H1 (cell line): ENCODE measurements at places on chromosomes 6 and 20. TPM values are rescaled to one million over a fixed set of nuclear protein-coding genes. Genes with fewer than 3 reads are reported as not detected.

DNA sequence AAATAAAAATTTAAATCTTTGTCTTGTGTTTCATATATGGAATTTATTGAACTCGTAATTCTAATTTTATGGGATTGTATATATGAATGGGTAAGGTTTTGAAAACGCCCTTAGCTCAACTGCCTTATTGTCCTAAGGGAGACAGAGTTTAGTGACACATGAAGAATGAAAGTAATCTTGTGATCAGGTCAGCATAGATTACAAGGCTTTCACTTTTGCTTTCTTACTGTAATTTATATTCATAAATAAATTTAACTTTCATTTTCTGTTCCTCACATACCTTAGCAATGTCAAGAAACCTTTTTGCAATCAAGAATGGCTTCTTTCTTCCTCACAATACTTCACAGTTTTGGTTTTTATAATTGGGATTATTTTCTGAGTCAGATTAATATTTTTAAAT, 14.4 kb downstream of the KPNA5 start:
- no peak for DNase-seq

DNA sequence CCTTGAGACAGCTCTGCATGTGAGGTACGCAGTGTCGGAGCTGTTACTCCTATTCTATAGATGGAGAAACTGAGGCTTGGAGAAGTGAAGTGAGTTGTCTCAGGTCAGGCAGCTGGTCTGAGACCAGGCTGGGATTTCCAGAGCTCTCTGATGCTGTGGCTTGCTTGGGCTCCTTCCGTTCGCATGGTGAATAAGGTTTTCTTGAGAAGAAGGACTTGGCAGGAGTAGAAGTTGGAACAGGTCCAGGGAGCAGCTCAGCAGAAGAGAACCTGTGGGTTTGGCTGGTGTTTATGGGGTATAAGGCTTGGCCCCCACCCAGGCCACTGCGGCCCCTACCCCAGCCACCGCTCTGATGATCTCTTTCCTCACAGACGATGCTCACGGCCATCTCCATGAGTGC, 7.4 kb downstream of the SLC12A5 start:
- no peak for DNase-seq

- DNase-seq, result no peak
These were observed 12.5 kb downstream of the NELFCD start for GRCh38 chr20:58993332-58994248.

GRCh38 chr6:5484692-5485091, 223.4 kb downstream of the FARS2 start:
- no peak for DNase-seq

DNA sequence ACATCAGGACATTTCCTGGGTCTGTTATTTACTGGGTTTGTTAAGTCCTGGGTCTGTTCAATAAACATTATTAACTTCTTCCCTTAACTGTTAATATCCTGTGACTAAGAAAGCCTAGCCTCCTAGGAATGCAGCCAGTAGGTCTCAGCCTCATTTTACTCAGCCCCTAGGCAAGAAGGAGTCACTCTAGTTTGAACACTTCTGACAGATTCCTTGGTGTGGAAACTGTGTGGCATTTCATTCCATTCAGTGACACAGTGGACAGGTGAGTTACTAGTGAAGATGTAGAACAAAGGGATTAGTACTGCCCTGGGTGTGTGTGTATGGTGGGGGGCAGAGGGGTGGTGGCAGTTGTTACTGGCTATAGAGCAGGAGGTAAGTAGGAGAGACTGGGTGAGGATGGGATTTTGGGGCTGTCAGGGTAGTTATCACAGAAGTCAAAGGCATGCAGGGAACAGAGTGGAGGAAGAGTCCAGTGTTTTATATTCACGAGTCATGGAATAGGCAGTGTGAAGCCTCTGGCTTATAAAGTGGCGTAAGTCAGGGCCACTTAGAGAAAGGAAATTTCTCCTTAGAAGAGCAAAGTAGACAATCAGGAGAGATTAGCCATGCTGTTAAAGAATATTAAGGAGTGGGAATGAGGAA, 28.4 kb downstream of the RNF182 start:
- no peak for DNase-seq

DNA sequence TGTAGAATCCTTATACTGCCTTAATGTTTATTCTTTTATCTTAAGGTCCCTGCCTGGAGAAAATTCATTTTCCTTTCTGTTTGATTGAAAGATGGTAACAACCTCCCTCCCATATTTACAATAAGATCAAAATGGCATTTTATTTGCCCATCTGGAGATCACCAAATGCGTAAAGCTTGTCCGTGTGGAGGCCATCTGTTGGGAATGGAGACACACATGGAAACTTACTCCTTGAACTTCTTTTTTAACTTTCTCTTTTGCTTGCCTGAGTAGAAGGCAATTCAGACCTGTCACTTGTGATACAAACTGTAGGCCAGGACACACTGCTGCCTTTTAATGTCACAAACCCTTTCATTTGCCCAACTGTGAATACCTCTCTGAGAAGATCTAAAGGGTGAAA, 144.8 kb upstream of the CEP162 start:
- DNase-seq, result no peak

- DNase-seq, result no peak
These were observed 135.6 kb downstream of the TFAP2C start for GRCh38 chr20:56764671-56765070.

DNA sequence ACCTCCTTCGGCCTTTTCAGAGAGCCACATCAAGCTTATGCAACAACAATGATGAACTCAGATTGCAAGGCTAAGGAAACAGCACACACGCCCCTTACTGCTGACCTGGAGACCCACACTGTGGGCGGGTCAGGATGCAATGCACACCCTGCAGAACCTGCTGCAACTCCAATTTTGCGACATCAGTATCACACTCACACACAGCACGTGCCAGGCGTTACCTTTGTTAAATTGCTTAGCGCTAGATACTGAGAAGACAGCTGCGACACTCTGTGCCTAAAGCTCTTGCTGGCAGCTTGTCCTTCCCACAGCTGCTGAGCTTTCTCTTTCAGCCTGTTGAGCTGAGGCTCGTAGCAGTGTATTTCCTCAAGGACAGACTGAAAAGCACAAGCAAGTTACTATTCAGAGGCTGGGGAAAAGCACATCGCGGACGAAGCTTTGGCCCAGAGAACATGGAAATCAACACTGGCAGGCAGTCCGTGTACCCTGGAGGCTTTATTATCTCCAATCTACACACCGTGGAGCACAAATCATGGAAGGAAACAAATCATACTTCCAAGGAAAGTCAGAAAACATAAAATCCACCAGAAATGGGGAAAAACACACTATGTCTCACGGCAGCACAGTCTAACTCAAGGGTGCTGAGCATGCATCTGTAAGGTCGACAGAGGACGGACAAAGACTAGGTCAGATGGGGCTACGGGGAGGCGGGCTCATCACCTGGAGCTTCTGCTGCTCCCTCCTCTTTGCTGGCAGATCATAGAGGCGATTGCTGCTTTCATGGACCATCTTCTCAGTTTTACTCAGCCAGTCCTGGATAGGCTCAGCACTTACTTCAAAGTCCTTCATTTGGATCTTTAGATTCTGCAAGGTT, 268.2 kb downstream of the SYNE1 start:
- no peak for DNase-seq

DNA sequence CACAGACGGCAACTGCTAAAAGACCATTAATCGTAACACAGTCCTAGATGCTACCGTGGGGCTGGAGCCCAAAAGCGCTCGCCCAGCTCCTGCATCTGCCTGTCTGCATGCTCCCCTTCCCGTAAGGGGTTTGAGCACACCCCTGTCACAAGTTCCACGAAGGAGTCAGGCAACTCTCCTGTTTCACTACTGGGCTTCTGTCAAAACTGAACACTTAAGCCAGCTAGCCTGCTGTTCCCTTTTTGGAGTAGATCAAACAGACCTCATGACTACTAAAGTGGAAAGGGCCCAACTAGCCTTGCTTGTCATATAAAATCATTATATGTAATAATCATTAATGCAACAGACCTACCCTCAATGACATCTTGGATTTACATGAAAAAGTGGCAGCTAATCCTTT, 61.3 kb downstream of the TRMT11 start:
- DNase-seq, result no peak

GRCh38 chr6:145587334-145587733, 148.0 kb downstream of the EPM2A start:
- DNase-seq, result no peak

DNA sequence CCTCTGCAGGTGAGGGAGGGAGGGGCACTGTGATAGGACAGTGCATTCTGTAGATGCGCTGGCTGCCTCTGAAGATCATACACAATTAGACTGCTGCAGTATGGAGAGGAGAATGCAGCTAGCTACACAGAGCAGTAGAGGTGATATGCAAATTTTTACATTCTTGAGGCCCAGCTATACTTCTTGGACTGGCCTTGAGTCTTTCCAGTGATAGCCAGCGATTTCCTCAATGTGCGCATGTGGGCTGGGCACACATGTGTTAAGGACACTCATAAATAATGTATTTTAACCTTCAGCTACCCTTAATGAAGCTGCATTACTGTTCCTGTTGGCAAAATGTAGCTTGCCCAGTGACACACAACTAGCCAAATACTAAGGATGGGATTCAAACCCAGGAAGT, 19.0 kb downstream of the TTPAL start:
- no peak for DNase-seq

GRCh38 chr20:62025832-62026563, 39.7 kb downstream of the TAF4 start:
- no peak for DNase-seq

DNA sequence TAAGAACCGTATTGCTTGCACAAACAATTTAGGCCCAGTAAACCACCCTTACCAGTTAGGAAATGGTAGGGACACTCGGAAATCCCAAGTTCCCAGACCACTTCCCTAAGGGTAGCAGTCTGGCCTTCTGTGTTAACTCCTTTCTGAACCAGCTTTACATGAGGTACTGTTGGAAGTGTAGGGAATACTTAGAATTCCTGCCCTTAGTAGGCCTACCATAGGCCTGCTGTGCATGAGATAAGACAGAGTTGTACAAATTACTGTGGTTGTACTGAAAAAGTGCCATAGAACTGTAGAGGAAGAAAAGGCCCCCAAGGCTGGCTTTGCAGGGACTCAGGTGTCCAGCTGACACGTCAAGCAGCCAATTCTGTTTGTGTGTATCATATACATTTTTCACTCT, 11.1 kb downstream of the RPRD1B start:
- DNase-seq, result no peak

DNA sequence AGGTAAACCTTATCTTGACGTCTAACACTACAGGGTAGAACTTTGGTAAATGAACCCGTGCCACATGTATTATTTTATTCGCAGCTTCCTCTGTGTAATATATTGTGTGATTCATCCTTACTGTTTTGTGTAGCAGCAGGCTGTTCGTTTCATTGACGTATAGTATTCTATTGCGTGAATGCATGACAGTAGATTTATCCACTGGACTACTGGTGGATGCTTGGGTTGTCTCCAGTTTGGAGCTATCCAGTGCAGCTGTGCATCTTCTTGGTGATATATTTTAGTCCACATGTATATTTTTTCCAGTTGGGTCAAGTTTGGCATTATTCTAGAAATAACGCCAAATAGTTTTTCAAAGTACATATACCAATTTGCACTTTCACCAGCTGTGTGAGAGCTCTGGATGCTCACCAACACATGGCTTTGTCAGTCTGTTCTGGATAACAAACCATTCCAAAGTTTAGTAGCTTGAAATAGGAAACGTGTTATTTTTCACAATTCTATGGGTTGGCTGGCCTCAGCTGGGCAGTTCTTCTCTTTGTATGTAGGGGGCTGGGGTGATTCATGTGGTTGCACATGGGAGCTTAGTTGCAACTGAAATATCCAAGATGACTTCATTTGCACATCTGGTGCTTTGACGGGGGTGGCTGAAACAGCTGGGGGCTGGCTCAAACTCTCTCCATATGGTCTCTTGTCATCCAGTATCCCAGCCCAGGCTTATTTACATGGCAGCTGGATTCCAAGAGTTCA, 9.3 kb downstream of the ECT2L start:
- DNase-seq, result no peak

GRCh38 chr6:158879180-158879579, 60.0 kb upstream of the EZR start:
- no peak for DNase-seq

DNA sequence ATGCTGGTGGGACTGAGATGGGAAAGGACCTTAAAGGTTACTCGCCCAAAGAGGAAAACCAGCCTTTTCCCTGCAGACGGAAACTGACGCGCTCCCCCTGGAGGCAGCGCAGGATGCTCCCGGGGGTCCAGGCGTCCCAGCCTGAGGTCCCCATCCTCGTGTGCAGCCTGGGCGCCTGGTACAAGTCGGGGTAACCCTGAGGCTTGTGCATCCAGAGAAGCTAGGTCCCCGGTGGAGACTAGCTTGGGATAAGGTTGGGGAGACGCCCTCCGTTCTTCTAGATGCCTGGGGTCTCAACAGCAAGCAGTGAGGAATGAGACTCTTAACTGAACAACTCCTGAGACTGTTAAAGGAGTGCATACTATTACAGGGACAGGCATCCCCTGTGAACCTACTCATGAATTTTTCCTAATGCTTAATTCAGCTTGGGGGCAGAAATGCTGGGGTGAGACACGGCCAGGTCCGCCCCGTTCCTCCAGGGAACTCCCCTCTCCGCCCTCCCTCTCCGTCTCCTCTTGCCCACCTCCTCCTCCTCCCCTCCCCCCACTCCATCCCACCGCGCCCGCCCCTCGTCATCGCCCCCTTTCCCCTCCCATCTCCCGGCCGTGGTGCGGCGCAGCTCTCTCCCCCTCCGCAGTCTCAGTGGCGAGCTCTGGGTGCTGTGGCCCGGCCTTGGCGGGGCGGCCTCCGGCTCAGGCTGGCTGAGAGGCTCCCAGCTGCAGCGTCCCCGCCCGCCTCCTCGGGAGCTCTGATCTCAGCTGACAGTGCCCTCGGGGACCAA, at the start of gene PRSS35:
Gene PRSS35 (plus strand): TSS at position 634 of the 781 bp plus-strand sequence. CDS start 10,908 bp downstream, outside the sequence.
- DNase-seq, result peak; percentile 84

GRCh38 chr20:36779656-36780025, 6.1 kb upstream of the DSN1 start:
- DNase-seq, result no peak

DNA sequence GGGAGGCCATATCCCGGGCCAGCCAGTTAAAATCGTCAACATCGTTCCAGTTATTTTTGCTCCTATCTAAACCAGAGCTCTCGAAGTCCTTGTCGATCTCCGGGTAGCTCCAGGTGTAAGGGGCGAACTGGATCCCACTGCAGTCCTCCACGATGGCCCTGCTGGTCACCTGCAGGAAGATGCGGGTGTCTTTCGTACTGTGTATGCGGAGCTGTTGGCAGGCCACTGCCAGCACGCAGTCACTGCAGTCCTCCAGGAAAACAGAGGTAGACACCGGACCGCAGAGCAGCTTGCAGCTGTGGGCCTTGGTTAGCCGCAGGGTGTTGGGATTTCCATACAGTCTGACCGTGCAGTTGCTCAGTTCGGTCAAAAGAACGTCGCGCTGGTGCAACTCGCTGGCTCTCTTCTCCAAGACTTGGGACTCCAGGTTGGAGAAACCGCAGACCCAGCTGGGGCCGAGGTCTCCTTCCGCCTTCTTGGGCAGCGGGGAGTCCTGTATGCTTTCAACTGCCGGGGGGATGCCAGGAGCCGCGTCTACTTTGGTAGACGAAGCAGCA, 742 bp downstream of the TBCC start:
- peak; percentile 56 for DNase-seq

Gene HRH3
- total RNA-seq, result 4.4 and 4.5 TPM in 2 replicates

Gene FAM217A
- total RNA-seq, result not detected in 2 replicates

Gene CST4
- not detected in 2 replicates for total RNA-seq

Gene MMP24
- total RNA-seq, result 18.8 and 20.0 TPM in 2 replicates

Gene SLC17A2
- not detected in 2 replicates for total RNA-seq

Gene HLA-F
- 6.5 and 9.6 TPM in 2 replicates for total RNA-seq

Gene LPA
- total RNA-seq, result 0.19 and 0.39 TPM in 2 replicates

Gene SPATA25
- 2.5 and 3.0 TPM in 2 replicates for total RNA-seq

Gene CRISP3
- not detected in 2 replicates for total RNA-seq
